ENCODE measurements at places on chromosomes 5 and 9. TPM values are rescaled to one million over a fixed set of nuclear protein-coding genes. Genes with fewer than 3 reads are reported as not detected.

Gene C8G
- 2.1 TPM for polyA plus RNA-seq

Gene GADD45G
- 125 TPM for polyA plus RNA-seq

Gene PCA3
- 0.01 TPM for polyA plus RNA-seq

Gene IGFBPL1
- polyA plus RNA-seq = not detected

Gene PRSS3
- not detected for polyA plus RNA-seq

Gene OR1Q1
- polyA plus RNA-seq = not detected

Gene MAMDC2
- 7.3 TPM for polyA plus RNA-seq

Gene RNF183
- 0.03 TPM for polyA plus RNA-seq

Gene TMEM252
- polyA plus RNA-seq = not detected

Gene CCDC183
- polyA plus RNA-seq = 0.49 TPM

Gene ADAMTS6
- 0.25 TPM for polyA plus RNA-seq

Gene SLC34A3
- polyA plus RNA-seq = not detected

Gene VLDLR
- polyA plus RNA-seq = 23.0 TPM

Gene ANKRD18B
- polyA plus RNA-seq = 1.8 TPM

Gene EXD3
- polyA plus RNA-seq = 5.8 TPM

Gene CNOT8
- polyA plus RNA-seq = 22.2 TPM

Gene CDKN2A
- polyA plus RNA-seq = 0.03 TPM

Gene SLC28A3
- 0.15 TPM for polyA plus RNA-seq

Gene SEMA6A
- 4.2 TPM for polyA plus RNA-seq

Gene AJM1
- 7.6 TPM for polyA plus RNA-seq

Gene NR5A1
- 0.15 TPM for polyA plus RNA-seq

Gene WDR38
- 0.04 TPM for polyA plus RNA-seq

Gene AGXT2
- not detected for polyA plus RNA-seq

Gene PCSK1
- polyA plus RNA-seq = not detected

Gene OR1J2
- not detected for polyA plus RNA-seq

Gene CKMT2
- 1,088 TPM for polyA plus RNA-seq

Gene ERAP2
- 5.2 TPM for polyA plus RNA-seq

Gene CEMIP2
- polyA plus RNA-seq = 8.3 TPM

Gene KCNIP1
- polyA plus RNA-seq = 0.06 TPM

Gene MYOZ3
- 0.91 TPM for polyA plus RNA-seq

Gene PANK3
- polyA plus RNA-seq = 3.0 TPM

Gene PCDHGA3
- polyA plus RNA-seq = 7.5 TPM

Gene GTF2H2
- polyA plus RNA-seq = 4.2 TPM

Gene IFNW1
- polyA plus RNA-seq = not detected

Gene MCCC2
- 55.0 TPM for polyA plus RNA-seq

Gene KLF9
- 27.7 TPM for polyA plus RNA-seq

Gene NSA2
- polyA plus RNA-seq = 82.9 TPM

All from heart right ventricle (tissue), 16 donors.